ENCODE measurements at places on chromosomes 1 and 21.

DNA sequence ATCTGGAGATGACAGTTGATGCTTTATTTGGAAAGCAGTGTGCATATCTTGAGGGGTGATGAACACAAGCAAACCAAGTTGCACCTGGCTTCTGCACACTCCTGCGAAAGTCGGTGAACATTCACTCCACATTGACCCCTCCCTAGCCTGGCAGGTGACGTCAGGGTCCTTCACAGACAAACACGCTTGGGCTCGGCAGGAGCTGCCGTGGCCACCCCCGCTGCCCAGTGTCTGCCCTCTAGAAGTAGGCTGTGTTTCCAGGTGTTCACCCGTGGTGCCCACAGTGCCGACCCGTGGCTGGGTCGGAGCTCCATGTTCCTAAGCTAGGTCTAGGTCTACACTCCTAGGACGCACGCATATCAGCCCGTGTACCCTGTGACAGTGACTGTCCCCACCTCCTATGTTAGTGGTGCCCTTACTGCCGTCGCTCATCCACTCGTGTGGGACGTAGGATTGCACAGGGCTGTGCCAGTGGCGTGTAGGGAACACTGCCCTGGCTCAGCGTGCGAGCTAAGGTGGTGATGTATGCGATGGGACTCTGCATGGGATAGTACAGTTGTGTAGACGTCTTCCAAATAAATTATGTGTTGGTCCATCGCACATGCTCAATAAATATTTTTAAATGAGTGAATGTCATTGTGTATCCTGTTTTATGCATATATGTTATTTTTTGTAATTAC, 29.0 kb downstream of the PRMT2 start:
- DNase-seq, result no peak

GRCh38 chr1:205249651-205250050, 21.9 kb downstream of the TMCC2 start:
- DNase-seq, result no peak

DNA sequence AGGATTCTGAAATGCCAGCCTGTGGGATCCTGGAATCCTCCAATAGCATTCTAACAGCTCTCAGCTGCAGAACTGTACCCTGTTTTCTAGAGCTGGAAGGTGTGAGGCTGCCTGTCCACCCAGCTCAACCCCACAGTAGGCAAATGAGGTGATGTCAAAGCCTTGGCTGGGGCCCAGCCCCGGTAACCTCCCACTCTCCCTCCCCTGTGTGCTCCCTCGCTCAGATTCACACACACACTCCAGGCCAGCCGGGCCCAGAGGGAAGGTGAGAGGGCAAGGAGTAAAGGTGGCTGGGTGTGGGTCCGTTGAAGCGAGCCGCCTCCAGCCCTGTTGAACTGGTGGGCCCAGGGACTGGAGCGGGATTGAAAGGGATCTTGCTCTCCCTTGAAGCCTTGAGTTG, at the start of gene BSND:
Gene BSND, plus strand, starts transcription at position 257 of the 400 bp plus-strand sequence. CDS start 254 bp downstream, outside the sequence.
- DNase-seq, result no peak

- DNase-seq, result no peak
Measured at GRCh38 chr1:4526747-4527146, 127.7 kb upstream of the AJAP1 start.

- DNase-seq, result no peak
Measured at GRCh38 chr1:212976586-212976985, 26.2 kb downstream of the VASH2 start.

DNA sequence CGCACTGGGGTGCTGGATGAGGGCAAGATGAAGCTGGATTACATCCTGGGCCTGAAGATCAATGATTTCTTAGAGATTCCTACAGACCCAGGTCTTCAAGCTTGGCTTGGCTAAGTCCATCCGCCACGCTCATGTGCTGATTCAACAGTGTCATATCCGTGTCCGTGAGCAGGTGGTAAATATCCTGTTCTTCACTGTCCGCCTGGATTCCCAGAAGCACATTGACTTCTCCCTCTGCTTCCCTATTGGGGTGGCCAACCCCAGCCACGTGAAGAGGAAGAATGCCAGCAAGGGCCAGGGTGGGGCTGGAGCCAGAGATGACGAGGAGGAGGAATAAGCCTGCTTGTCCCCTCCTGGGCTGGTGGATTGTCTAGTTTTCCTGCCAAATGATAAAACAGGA, 2.2 kb upstream of the CBR3 start:
- DNase-seq, result no peak

DNA sequence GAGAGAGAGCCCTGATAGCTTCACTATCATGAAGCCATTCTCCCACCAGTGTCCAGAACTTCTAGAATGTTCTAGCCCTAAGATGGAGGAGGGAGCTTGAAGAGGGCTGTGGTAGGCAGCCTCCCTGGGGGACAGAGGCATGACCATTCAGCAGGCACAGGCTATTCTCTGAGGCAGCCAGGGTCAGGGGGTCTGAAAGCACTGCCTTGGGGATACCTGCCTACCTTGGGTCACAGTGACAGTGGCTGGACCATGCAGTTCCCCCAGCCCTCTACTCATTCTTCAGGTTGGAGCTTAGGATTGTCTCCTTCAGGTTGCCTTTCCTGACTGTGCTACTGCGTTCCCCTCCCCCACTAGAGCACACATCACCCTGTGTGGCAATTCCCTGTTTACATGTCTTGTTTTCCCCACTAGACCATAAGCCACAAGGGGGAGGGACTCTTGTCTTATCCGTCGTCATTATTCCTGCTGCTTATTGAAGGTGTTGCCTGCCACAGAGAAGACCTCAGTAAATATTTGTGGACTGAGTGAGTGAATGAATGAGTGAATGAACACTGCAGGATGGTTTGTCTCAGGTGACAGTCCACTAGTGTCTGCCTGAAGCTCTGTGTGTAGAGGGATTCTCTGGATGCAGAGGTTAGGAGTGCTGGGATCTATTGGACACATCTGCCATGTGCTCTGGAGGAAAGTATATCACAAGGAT, 5.2 kb downstream of the ZDHHC18 start:
- no peak for DNase-seq

- no peak for DNase-seq
Measured at GRCh38 chr21:34724131-34724856, 55.5 kb downstream of the CLIC6 start.

GRCh38 chr1:231045286-231045685, 5.2 kb upstream of the FAM89A start:
- no peak for DNase-seq

GRCh38 chr1:53982034-53982762, 35.8 kb downstream of the LDLRAD1 start:
- DNase-seq, result no peak

- no peak for DNase-seq
Measured at GRCh38 chr1:179440971-179441370, 75.2 kb downstream of the AXDND1 start.

DNA sequence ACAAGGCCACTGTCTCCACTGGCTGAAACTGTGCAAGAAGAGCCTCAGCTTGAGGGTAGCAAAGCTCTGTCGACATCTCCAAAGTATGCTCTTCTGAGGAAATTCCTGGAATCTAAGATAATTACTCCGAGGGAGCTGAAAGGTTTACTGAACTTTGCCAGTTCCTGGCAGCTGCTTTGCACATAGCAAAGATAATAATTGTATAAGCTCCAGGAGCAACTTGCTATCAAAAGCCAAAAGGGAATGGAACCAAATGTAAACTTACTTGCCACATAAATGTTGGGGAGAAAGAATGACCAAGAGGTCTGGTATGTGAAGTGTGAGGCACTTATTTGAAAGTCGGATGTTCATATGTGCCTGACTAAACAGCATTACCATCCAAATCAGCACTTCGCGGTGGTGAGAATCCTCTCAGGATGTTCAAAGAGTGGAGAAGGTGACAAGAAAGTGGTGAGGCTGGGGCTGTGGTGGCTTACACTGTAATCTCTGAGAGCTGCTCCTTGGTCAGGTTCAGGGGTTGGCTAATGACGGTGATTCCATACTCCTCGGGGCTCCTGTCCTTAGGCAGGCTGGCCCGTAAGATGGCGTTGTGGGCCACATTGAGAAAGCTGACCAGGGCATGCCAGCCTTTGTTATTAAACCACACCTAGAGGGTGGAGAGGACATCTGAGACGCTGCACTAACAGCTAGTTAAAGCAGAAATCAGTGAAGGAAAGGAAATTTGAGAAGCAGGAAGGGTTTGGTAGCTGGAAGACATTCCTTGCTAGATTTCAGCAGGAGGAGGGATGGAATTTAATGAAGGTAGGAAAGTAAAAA, 100.0 kb downstream of the ABCA4 start:
- DNase-seq, result no peak

DNA sequence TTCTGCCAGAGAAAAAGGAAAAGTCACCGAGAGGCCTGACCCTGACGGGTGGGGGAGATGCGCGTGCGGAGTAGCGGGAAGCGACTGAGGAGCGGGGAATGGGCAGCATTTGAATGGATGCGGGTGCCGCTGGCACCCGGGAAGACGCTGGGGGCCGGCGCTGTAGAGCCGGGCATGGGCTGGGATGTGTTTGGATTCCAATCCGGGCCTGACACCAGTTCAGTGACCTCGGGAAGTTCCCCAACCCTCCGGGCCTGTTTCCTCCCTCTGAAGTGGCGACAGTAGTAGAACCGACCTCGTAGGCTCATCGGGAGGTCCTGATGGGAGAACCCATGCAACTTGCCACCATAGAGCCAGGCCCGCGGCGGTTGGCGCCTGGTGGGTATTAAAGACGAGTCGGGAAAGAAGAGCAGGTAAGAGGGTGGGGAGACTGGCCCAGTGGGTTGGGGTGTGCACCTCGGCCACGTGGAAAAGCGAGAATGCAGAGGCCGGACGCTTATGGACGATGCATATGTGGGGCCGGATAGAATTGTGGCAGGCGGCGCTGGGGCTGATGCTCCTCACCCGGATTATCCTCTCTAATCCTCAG, 642 bp upstream of the SLC16A1 start:
- peak; percentile 70 for DNase-seq

DNA sequence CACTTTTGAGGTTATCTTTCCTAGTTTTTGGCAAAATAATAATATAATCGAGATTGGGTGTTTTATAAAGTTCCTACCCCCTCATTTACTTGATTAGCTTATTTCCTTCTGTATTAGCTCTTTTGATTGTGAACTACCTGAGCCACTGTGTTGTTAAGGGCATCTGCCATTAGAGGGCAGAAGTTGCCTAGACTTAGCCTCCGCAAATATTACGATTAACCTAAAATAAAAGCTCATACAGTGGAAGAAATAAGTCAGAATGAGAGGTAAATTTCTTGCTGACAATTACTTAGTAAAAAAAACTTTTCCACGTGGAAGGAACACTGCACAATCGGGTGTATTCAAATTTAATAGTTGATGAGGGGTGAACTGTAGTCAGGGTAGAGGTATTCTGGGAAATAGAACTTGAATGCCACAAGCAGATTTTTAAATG, 2.3 kb downstream of the H3-3A start:
- DNase-seq, result no peak

DNA sequence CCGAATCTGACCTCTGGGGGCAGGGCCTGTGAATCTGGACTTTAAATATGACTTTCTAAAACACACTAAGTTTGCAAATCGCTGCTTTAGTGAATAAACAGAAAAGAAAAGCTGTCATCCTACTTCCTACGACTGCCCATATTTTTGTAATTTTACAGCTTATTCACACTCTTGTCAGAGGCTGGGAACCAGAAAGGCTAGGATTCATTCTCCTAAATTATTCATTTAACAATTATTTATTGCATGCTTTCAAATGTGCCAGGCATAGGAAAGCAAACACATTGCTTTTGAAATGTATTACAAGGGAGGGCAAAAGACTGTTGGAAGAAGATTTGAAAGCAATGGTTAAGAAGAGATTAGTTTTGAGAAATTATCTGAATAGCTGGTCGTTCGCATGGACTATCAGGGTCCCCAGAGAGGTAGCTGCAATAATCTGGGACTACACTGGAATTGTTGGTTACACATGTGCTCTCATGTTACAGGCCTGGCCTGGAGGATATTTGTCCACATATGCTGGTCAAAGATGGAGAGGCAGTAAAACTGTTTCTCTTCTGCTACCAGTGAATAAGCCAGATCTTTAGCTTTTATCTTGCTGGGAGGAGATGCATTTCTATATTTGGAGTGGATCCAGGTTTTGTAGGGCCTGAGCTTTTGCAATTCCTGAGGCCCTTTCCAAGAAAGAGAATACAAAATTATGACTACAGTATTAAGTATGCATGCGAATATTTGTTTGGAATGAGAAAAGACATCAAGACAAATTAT, 29.6 kb upstream of the SFPQ start:
- no peak for DNase-seq

DNA sequence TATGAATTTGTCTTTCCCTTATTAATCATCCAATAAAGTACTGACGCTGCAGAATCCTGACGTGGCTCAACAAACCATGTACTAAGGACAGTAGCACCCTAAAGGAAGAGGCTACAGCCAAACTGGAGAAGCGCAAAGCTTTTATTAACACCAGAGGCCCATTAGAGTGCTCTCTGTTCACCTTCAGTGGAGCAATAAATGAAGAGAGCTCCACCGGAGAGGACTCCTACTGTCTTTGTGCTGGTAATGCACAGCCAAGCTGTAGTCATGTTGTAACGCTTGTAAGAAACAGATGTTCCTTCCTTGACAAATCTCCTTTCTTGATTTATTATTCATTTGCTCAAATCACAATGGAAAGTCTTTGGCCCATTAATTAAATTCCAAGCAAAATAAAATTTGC, 220.7 kb upstream of the RRP15 start:
- DNase-seq, result no peak

DNA sequence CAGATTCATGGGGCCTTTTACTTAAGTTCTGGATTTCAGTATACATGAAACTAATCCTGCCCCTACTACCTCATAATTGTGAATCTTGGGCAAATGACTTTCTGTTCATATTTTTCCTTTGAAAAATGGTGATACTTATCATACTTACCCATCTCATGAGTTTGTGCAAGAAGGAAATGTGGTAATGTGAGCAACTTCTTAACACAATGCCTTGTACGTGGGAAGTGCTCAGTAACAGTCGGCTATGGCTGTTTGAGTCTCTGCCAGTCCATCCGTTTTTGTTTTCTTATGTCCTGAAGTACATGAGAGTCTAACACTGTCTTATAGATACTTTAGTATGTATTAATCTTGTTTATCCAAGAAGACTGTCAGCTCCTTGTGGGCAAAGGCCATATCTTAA, 86.5 kb downstream of the PATJ start:
- DNase-seq, result no peak

GRCh38 chr1:206790502-206791250, 18.4 kb upstream of the IL10 start:
- DNase-seq, result no peak

- DNase-seq, result no peak
Measured at GRCh38 chr1:169933984-169934725, 40.5 kb upstream of the SCYL3 start.

DNA sequence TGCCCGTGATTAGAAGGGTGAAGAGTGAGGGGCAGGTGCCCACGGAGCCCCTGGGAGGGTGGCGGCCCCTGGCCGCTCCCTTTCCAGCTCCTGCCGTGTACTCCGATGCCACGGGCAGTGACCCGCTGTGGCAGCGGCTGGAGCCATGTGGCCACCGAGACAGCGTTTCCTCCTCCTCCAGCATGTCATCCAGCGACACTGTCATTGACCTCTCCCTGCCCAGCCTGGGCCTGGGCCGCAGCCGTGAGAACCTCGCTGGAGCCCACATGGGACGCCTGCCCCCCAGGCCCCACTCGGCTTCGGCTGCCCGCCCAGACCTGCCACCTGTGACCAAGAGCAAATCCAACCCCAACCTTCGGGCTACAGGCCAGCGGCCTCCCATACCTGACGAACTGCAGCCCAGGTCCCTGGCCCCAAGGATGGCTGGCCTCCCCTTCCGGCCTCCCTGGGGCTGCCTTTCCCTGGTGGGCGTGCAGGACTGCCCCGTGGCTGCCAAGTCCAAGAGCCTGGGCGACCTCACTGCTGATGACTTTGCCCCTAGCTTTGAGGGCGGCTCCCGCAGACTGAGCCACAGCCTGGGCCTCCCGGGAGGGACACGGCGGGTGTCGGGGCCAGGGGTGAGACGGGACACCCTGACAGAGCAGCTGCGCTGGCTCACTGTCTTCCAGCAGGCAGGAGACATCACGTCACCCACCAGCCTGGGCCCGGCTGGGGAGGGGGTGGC, 22.0 kb downstream of the PANK4 start:
- DNase-seq, result no peak

Data from substantia nigra (tissue), 51 donors.